Activated effector memory CD4-positive, alpha-beta T cell treated with anti-CD3 and anti-CD28 coated beads, Interleukin-2, amount 50 U/mL, for 16 hours (primary cell): ENCODE measurements at places on chromosomes 4 and X.
A peak's percentile ranks its signal among the peaks of the same experiment; 100 is the strongest.

DNA sequence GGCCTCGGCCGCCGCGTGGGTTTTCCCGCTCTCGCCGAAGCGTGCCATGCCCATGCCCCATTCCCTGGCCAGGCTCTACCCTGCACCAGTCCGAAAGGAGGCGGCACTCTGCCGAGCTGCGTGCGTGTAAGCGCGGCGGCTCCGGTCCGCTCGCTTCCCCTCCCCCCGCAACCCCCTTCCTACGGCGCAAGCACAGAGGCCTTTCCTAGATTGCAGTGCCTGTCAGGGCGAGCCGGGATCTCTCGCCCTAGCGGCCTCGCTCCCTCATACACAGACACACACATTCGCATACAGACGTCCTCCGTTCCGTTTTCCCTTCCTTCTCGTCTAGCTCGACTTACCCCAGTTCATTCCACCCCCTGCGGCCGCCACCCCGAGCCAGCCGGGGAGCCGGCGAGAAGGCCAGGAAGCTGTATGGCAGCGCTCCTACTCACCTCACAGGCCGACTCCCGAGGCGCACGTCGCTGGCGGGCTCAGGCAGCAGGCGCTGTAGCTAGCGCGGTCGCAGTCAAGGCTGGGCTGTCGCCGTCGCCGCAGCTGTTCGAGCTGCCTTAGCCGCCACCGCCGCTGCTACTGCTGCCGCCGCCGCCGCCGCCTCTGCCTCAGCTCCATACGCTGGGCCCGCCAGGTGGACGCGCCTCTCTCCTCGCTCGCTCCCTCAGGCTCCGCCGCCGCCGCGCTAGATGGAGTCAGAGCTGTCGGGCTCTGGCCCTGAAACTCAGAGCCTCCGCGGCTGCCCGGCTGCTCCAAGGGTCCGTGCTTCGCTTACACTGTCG lies 615 bp downstream of the NEXMIF start:
- peak; percentile 71 for DNase-seq

- DNase-seq = no peak
Measured at GRCh38 chr4:14850455-14851097, 151.7 kb upstream of the CPEB2 start.

DNA sequence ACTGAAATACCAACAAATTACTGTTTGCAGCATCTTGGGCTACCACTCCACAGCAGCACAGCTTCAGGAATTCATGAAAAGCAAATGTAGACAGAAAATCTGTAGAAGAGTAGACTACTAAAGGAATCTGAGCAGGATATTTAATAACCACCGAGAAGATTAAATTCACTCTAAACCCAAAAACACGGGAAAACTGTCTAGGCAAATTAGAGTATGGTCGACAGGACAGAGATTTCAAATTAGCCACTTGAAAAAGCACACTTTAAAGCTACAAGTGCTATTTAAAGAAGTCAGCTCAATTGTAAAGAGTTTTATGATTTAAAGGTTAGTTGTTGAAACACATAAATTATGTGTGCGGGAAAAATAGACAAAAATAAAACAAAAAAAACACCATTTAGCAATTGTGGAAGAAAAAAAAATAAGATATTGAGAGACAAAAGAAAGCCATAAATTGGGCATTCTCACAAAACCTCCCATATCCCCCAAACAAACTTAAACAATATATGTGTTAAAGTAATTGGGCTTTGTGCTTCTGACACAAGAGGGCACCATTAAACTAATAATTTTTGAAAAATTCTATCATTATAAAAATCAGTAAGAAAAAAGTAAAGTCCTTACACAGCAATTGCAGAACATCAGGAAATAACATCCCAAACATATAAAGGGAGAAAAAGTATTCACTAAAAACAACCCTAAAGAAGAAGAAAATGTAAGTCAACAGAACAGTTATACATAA lies 880.8 kb downstream of the TECRL start:
- no peak for DNase-seq

DNA sequence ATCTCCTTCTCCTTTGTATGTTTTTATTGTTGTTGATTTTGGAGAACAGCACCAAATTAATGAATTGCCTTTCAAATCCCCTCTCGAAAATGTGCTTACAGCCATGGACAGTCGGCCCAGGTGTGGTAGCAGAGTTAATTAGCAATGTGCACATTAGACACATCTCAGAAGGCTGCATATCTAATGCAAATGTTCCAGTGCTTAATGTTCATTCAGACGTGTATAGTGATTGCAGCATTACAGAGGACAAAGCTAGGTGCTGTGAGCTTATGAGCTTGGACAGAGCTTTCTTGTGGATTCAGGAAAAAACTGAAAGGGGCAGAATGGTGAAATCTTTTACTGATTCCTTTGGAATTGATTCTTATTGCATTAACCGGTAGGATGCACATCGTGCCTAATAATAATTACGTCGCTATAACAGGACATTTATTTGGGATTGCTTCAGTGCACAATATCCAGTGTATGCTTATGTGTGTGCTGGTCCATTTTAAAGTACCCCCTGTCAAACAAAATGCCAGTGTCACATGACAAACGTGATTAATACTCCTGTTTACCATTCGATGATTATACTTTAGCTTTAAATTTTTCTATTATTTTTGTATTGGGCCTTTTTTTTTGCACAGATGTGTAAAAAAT lies 552.9 kb upstream of the EPHA5 start:
- no peak for DNase-seq

DNA sequence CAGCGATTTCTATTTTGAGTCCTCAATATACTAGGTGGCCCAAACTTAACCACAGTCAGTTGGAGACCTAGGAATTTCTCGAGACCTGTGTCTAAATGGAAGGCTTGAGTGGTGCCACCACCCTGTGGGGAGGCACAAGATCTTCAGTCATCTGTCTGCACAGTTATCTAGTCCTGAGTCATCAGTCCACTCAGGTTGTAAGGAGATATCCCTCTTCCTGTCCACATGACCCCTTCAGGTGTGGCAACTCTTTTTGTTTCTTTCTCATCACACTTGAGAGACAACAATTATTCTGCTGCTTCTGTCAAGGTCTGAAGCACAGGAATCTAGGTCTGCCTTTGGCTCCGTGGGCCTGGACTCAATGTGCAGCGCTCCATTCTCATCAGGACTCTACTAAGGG lies 64.4 kb upstream of the IBSP start:
- no peak for DNase-seq

GRCh38 chr4:13706716-13707115 lies 79.2 kb upstream of the BOD1L1 start:
- no peak for DNase-seq

GRCh38 chr4:5510504-5510903 lies 197.9 kb downstream of the EVC2 start:
- DNase-seq = no peak

DNA sequence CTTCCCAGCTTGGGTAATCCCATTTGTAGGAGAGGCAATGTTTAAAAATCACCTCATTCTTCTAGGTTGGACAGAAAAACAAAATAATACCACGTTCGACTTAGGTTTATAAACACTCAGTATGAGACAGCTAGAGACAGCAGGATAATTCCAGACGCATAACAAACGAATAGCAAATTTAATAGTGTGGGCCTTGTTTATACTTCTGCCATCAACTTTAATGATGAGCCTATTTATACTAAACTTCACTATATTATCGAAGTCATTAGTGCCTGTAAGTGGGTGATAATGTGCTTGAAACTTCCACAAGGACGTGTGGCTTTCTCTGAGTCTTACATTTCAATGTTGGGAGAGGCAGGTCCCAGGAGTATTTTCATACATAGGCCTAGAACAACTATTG lies 255.7 kb upstream of the PPARGC1A start:
- DNase-seq = no peak

DNA sequence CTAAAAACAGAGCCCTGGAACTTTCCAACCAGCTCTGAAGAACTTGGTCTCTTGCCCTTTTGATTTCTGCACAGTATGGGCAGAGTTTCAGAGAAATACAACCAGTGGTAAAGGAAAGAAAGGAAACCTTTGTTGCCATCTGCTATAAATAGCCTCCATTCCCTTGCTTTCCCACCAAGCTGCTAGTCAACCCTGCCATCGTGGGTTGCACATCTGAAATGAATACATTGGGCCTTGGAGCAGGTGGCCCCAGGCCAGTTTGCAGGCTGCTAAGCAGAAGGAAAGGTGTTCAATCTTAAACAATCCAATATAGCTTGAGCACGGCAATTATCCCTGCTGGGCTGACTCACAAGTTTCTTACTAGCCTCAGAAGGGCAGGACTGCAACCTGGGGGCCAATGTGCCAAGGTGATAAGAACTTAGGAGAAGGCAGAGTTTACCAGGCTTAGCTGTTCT lies 142.5 kb downstream of the PPARGC1A start:
- no peak for DNase-seq
